ENCODE measurements at places on chromosomes 3 and 15.
A peak's percentile ranks its signal among the peaks of the same experiment; 100 is the strongest.

DNA sequence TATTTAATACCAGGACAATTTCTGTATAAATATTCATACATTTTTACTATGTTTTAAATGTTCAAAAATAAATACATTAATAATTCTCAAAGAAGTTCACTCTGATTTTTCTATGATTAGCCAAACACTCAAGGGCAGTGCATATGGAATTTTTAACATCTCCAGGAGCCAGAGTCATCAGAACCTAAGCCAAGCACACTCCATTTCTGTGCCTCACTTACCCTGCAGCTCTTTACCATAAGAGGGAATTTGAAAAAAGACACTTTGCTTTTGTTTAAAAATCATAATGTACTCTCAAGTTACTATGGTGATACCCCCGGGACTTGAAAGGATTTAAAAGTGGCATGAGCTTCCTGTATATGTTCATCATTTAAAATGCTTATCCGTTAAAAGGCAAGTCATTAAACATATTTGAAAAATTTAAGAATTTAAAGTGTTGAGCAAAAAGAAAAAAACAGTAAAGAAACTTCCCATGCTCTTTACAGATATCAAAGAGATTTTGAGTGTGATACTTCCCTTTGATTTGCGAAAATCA, 747.4 kb upstream of the NECTIN3 start:
- DNase-seq = no peak

GRCh38 chr15:39344662-39345141, 236.2 kb upstream of the THBS1 start:
- DNase-seq = peak; percentile 8

- DNase-seq = peak; percentile 60
Observed at GRCh38 chr15:101320501-101321052, 25.5 kb upstream of the SNRPA1 start.

DNA sequence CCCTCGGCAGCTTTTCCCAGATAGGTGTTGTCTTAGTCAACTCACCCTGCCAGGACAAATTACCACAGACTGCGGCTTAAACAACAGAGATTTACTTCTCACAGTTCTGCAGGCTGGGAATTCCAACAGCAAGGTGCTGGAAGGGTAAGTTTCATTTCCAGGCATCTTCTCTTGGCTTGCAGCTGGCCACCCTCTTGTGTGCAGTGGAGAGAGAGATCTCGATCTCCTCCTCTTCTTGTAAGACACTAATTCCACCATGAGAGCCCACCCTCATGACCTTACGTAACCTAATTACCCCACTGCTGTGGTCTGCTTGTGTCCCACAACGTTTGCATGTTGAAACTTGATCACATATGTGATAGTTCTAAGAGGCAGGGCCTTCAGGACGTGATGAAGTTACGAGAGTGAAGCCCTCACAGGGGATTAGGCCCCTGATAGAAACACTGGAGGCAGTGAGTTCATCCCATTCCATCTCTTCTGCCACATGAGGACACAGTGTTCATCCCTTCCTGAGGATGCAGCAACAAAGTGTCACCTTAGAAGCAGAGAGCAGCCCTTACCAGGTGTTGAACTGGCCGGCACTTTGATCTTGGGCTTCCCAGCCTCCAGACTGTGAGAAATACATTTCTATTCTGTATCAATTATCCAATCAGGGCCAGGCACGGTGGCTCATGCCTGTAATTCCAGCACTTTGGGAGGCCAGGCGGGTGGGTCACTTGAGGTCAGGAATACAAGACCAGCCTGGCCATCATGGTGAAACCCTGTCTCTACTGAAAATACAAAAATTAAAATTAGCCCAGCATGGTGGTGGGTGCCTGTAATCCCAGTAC, 247.7 kb downstream of the PLCL2 start:
- no peak for DNase-seq

DNA sequence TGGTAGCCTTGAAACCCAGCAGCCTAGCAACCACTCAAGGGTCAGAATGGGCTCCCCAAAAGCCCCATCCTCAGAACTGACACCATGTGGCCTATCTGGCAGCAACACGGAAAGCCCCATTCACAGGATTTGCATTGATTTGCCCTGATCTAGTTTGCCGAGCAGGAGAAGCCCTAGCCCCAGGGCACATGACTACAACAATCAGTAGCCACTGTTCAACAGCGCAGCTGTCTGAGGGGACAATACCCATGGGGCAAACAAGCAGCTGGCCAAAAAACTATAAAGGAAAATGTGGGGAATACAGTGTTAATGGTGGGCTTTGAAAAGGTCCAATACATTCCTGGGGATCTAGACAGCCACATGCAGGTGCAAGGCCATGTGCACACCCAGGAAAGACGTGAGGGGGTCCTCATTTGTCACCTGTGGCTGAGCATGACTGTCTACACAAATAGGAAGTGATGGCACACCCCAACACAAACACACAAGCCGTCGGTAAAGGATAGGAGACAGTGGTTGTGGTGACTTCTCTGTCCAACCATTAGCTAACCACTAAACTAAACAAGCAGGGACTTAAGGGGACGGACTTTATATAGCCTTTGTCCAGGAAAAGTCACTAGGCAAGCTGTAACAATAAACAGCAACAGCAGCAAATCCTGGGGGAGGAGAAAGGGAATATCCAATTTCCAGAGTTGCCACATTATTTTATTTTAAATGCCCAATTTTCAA, 113.7 kb downstream of the LRIG1 start:
- peak; percentile 66 for DNase-seq

- DNase-seq = no peak
Observed at GRCh38 chr3:141647562-141647915, 90.6 kb upstream of the RNF7 start.

DNA sequence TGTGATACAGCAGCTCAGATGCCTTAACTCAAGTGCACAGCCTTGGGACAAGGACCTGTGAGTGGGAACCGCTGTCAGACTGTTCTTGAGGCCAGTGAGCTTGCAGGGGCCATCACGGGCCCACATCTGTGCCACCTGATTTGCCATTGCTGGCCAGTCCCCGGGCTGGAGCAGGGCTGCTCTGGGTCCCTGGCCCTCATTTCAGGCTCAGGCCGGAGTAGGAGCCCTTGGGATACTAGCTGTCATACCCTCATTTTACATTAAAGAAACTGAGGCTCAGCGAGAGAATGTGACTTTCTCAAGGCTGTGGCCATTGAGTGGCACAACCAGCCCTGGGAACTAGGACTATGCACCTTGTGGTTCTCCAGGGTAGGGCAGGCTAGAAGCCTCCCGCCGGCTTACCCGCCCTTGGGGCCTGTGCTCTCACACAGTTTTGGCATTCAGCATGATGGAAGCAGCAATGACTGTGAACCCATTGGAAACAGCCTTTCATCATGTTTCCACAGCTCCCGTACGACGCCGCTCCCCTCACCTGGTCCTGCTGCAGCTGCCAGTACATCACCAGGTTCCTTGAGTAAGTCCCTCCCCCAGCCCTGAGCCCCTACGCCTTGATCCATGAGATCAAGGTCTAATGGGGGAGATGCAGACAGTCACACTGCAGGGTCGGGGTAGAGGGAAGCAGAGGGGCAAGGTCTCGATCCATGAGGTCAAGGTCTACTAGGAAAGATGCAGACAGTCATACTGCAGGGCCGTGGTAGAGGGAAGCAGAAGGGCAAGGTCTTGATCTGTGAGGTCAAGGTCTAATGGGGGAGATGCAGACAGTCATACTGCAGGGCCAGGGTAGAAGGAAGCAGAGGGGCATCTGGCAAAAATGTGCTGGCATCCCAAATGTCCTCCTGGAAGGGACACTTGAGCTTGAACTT, 42.2 kb downstream of the GOLGA6L10 start:
- DNase-seq = no peak

GRCh38 chr15:66865622-66866611, 163.9 kb downstream of the SMAD6 start:
- peak; percentile 67 for DNase-seq

GRCh38 chr3:70180664-70181063, 131.8 kb downstream of the MDFIC2 start:
- no peak for DNase-seq

GRCh38 chr3:52277972-52278509, 408 bp downstream of the WDR82 start:
- DNase-seq = no peak

- DNase-seq = no peak
Observed at GRCh38 chr3:136186344-136186743, 9.8 kb downstream of the MSL2 start.

GRCh38 chr15:61106044-61106834, 122.9 kb downstream of the RORA start:
- no peak for DNase-seq

DNA sequence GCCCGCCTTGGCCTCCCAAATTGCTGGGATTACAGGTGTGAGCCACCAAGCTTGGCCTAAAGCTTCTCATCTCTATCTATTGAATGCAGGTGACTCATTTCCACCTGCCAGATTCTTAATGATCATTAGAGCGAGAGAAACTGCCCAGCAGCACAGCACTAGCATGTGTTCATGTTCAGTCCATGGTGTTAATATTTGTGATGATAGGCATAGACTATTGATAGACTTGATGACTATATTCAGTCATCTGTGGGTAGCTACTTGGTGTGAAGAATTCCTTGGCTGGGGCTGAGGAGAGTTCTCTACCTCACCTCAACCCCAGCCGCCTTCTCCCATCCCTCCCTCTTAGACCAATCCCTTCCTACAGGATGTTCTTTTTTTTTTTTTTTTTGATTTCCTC, 60.0 kb downstream of the ST6GAL1 start:
- DNase-seq = no peak

DNA sequence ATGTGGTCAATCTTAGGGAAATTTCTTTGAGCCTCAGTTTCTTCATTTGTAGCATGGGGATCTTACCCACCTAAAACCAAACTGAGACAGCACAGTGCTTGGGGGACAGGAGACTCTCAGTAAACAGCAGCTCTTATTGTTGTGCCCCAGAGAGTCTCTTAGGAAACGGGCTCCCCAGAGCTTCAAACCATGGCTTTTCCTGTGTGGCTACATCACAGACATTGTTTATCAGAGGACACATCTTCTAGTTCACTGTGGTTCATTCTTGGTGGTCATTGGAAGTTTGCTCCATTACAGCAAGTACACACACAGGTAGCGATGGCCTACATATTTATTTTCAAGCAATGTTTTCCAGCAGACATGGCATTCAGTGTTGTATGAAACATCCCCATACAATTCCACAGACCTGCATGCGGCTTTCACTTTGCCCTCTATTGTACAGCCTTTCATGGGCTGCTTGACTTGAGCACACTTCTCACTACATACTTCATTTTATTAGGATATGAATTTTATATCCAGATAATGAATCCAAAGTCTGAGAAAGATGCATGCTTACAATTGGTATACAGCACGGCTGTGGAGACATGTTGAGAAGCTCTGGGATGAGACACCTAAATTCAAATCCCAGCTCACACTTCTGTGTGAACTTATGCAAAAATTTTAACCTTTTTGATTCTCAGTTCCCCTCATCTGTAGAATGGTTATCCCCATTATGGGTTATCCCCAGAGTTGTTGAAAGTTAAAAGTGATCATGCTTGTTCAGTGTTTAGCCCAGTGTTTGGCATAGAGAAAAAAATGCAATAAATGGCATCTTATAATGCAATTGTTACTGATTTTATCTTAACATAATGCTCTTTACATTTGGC, 84.8 kb upstream of the ICE2 start:
- no peak for DNase-seq

DNA sequence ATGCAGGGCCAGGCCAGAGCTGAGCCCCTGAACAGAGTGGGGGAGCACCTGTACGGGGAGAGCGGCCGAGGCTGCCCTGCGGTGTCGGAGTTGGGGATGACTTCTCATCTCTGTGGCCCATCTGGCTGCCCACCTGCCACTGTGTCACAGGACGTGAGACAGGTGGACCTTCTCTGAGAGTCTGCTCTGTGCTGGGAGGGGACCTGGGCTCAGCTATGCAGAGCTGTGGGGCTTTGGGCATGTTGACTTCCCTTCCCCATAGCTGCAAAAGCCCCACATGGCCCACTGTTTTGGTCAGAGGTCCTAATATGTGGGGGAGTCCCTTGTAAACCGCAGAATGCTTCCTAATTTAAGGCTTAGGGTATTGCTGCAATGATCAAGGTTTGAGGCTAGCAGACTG, 68.0 kb upstream of the TRPM1 start:
- no peak for DNase-seq

- DNase-seq = no peak
Observed at GRCh38 chr3:119624002-119624720, 26.5 kb downstream of the PLA1A start.

- DNase-seq = no peak
Observed at GRCh38 chr15:67090297-67091070, 25.1 kb downstream of the SMAD3 start.

GRCh38 chr3:155846119-155846518, 8.1 kb downstream of the SLC33A1 start:
- no peak for DNase-seq

GRCh38 chr15:25182098-25182478, 227.3 kb downstream of the SNRPN start:
- no peak for DNase-seq

- DNase-seq = no peak
Observed at GRCh38 chr3:155102329-155102728, 22.2 kb downstream of the MME start.

DNA sequence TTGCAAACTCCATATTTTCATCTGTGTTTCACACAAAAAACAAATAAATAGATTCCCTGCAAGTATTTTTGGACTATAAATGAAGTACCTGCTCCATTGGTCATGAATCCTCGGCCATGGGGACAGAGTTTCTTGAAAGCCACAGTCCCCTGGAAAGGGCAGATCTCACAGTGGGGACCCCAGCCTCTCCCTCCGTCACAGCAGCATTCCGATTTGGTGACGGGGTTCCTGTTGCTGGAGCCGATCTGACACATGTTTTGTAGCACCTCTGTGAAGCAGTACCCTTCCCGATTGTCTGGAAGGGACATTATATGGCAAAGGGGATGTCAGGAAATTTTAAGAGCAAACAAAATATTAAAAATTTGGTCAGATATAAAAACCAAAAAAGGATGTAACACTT, 96.2 kb downstream of the DUT start:
- DNase-seq = no peak

GRCh38 chr3:121895121-121895520, 920 bp downstream of the SLC15A2 start:
- peak; percentile 27 for DNase-seq

GRCh38 chr3:52005571-52005986, 9.9 kb upstream of the RPL29 start:
- DNase-seq = no peak
